ENCODE measurements at places on chromosomes 3 and 15.
A peak's percentile ranks its signal among the peaks of the same experiment; 100 is the strongest.

DNA sequence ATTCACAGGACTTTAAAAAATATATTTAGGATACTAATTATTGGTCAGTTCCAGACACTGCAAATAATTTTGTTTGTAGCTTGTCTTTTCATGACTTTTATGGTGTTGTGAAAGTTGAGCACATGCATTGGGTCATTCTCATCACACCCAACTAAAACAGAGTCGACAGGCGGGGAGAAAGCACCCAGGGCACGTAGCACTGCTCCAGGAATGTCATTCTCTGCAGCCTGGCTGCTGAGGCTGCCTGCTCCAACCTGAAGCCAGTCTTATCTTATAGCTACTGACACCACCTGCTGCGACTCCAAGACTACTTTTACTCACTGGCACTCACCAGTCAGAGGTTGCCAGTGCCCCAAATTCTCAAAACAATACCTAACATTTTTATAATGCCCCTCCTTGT lies 56.9 kb downstream of the ACAD9 start:
- DNase-seq = no peak

DNA sequence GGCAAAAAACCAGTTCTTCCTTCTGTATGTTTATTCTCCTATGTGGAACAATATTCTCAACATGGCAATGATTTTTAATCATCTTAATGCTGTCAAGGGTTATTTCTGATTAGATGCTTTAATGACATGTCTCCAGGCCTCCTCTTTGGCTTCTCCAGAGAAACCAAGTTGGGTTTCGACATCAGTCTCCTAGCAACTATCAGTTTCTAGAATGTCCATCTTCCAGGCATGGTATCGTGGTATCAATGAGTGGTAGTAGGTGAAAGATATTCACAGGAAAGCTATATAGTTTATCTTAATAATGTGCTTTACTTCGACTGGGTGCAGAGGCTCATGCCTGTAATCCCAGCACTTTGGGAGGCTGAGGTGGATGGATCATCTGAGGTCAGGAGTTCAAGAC lies 128.5 kb downstream of the C3orf70 start:
- no peak for DNase-seq

GRCh38 chr3:109073116-109073515 lies 44.8 kb downstream of the MORC1 start:
- no peak for DNase-seq

DNA sequence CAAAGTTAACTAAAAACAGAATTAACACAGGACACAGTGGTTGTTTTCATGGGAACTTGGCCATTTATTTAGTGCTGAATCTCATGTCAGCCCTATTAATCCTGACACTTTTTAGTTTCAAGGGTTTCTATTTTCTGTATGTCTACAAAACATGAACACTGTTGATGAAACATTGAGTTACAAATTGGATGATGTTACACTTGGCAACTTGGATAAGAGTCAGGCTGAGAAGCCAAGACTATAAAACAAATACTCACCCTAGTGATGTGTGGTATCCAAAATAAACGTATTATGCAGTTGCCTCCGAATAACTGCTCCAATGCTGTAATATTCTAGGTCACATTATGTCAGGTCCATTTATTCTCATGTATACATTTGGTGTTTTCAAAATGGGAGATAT lies 349.6 kb downstream of the ZIC1 start:
- no peak for DNase-seq

GRCh38 chr3:135491491-135492205 lies 473.9 kb upstream of the PPP2R3A start:
- DNase-seq = no peak

- peak; percentile 36 for DNase-seq
Measured at GRCh38 chr3:196968233-196969133, at the start of gene PIGZ. Gene PIGZ (minus strand): TSS chr3:196968833. CDS start chr3:196952031, 16,802 bp downstream.
